ENCODE measurements at places on chromosomes 7 and 10.

- DNase-seq, result no peak
Observed at GRCh38 chr7:141636053-141636452, 65.9 kb downstream of the DENND11 start.

GRCh38 chr7:130152493-130153210 is 52.6 kb downstream of the TMEM209 start:
- no peak for DNase-seq

DNA sequence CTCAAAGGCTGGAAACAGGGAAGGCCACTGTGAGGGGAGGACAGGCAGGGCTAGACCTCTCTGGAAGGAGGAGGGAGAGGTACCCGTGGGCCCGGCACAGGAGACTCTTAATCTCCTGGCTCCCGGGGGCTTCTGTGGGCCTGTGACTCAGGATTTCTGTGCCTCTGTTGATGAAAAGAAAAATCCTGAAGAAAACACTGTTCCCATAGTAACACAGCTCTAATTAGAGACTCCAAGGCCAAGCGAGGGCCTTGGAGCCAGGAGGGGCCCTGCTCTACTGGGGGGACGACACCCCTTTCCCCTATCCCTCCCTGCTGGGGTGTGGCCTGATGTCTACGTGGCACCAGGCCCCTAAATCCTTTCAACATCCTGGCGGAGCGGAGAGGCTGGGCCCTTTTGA is 174.1 kb upstream of the TNRC18 start:
- no peak for DNase-seq

GRCh38 chr7:12719981-12720865 is 32.8 kb downstream of the ARL4A start:
- no peak for DNase-seq

DNA sequence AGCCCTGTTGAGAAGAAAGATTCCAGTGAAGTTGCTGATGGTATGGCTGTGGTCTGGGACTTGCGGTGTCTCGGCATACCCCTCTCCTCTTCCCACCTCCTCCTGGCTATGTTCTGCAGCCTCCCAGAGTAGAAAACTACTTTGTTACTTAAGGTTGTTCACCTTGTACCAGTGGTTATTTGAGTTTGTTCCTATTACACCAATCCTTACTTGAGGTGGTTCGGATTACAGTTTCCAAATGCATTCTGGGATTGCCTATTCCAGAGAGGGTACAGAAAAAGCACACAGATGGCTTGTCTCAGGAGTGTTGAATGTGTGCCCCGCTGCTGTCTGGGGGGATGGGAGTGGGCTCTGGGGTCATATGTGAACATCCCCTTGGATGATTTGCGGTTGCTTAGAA is 6.8 kb upstream of the ZNF783 start:
- no peak for DNase-seq

DNA sequence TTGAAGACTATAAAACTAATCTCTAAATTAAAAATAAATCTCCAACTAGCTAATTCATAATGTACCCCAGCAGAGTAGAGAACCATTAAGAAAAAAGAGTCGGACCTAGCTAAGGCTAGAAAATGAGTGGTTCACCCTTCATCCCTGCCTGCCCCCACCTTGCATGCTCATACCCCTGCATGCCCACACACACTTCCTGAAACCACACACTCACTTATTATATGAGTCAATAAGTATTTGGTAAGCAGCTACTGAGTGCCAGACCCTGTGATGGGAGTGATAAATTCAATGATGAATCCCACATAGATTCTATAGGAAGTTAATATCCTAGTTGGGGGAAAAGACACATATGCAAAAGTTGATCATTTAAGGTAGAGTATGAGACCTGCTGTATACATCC is 152.9 kb upstream of the INHBA start:
- peak; percentile 49 for DNase-seq

DNA sequence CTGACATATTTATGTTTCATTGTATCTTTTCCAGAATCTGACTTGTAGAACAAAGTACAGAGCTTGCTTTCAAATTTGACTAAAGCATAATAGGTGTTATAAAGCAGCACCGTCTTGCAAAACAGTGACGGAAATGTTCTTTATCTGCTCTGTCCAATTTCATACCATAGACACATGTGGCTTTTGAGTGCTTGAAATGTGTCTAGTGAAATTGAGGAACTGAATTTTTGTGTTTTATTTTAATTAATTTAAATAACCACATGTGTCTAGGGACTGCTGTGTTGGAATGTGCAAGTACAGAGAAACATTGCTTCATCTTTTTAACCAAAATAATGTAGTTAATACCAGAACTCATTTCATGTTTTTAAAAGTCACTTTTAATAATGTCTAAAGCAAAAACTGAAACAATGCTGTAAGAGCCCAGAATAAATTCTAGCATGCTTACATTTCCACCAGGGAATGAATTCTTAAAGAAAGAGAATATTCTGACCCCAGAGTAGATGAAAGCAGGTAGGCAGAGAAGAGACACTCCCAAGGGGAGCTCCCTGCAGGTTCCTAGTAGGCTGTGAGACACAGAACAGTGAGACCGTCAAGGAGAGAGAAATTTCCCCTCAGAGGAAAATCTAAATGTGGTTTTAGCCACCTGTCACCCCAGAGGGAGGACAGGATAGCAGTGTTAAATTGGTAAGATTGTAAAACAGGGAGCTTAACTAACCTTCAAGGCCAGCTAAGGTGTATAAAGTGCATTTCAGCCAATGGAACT is 175.3 kb upstream of the KMT2E start:
- no peak for DNase-seq

GRCh38 chr10:69577268-69578232 is 4.3 kb upstream of the NEUROG3 start:
- DNase-seq, result no peak

DNA sequence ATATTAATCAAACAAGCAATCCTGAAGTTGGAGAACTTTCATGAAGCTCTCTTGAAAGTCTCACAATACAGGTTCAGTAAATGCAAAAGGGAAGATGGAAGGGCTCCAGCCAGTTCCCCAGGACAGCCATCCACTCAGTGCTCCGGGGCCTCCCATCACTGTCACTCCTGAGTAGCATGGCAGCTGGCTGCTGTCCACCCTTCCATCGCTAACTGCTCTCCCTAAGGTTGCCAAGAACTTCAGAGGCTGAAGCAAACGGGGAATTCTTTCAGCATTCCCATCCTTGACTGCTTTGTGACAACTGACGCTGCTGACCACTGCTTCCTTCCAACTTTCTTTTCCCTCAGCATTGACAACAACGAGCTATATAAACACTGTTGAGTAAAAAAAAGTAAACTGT is 69.1 kb downstream of the VPS41 start:
- DNase-seq, result no peak

DNA sequence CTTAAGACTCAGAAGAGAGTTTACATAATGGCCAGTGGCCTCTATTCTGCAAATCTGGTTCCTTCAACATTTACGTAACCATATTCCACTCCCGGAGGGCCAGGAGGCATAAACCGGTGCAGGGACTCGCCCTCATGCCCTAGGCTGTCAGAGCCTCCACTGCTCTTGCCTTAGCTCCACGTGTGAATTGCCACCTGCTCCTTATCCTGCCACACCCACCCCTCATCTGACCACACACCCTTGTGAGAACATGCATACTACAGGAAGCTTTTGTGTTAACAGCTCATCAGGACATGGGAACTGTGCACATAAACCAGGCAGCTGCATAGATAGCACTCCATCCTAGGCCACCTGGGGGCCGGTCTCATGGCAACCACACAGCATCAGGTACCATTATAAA is 146.7 kb upstream of the PFKP start:
- DNase-seq, result no peak

- no peak for DNase-seq
Observed at GRCh38 chr10:127968659-127969058, 61.8 kb downstream of the PTPRE start.

DNA sequence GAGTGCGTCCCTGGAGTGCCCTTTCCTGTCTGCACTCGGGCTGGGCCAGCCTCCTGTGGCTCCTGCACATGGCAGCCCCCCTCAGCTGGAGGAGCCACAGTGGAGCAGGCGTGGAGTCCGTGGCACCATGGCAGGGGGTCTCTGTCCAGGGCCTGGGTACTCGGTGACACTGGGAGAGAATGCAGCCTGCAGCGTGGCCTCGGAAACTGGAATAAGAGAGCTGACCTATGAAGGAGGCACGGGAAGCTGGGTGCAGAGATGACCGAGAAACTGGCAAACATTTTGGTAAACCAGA is 25.8 kb upstream of the WDFY4 start:
- DNase-seq, result no peak

- DNase-seq, result no peak
Observed at GRCh38 chr10:127033216-127034033, 128.2 kb downstream of the DOCK1 start.

DNA sequence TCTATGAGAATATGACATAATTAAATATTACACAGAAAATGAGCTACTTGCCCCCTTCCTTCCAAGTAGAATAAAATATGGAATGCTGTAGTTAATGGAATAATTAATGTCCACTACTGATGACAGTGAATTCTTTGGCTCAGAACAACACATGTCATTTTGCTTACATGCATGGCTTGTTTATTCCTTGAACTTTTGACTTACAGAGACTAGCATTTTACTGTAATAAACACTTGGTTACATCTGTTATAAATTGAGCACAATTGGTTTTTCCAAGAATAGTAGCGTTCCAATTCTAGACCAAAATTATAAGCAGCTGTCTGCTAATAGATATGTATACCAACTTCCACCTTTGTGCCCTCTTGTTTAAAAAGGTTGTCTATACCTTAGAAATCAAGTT is 286.7 kb downstream of the OTUD1 start:
- DNase-seq, result no peak

DNA sequence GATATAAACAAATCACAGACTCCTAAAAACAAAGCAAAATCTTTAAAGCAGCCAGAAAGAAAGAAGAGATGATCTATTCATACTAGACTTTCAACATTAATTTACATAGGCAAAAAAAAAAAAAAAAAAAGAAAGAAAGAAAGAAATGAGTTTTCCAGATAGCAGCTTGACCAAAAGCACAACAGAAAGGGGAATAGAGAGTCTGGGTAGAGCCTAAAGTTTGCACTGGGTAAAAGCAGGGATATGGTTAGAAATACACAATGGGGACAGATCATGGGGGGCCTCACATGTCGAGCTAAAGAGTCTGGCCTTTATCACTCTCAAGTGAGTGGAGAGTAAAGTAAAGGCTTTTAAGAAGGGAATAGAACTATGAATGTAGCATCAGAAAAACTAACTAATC is 169.8 kb downstream of the SGMS1 start:
- no peak for DNase-seq

DNA sequence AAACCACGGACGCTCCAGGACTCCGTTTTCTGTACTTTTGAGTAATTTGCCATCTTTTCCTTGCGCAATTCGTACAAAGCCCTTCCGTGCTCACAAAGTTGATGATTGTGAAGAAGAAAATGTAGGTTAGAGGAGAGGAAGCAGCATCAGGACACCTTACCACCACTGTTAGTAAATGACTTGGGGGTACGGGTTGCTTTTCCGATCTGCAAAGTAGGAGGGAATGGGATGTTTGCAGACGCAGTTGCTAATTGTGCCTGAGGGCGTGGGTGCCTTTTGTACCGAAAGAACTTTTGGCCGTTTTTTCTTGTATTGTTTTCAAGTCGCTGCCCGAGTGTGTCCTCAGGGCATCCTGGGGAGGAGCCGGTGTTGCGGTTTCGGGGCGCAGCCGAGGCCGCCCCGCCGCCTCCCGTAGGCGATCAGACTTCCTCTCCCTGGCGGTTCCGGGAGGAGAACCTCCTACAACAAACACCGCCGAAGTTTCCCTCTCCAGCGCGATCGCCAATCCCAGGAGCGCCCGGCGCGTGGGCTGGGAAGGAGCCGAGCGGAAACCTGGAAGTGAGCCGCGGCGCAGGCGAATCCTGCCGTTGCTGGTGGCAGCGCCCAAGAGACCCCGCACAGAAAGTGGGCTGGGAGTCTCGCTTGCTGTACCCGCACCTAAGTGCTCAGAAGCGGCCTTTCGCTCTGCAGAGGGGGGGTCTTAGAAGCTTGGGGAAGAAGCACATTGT is 1.0 kb downstream of the PRR15 start:
- peak; percentile 52 for DNase-seq

DNA sequence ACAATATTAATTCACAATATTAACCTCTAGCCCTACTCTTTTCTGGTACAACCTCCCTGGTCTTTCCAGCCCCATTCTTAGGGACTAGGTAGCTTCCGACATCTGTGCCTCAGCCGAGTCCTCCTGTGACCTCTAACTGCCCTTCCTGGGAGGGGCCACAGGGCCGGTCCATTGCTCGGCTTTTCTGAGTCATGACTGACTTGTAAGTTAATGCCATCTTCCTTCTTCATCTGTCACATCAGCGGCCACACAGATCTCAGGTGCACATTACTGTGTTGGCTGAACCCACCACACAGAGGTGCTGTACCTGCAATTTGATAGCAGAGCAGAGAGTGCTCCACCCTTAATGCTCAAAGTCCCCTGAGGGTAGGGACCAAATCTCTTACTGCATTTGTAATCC is 4.1 kb upstream of the CPA4 start:
- no peak for DNase-seq

- DNase-seq, result no peak
Observed at GRCh38 chr7:21011153-21011552, 224.5 kb upstream of the SP8 start.

DNA sequence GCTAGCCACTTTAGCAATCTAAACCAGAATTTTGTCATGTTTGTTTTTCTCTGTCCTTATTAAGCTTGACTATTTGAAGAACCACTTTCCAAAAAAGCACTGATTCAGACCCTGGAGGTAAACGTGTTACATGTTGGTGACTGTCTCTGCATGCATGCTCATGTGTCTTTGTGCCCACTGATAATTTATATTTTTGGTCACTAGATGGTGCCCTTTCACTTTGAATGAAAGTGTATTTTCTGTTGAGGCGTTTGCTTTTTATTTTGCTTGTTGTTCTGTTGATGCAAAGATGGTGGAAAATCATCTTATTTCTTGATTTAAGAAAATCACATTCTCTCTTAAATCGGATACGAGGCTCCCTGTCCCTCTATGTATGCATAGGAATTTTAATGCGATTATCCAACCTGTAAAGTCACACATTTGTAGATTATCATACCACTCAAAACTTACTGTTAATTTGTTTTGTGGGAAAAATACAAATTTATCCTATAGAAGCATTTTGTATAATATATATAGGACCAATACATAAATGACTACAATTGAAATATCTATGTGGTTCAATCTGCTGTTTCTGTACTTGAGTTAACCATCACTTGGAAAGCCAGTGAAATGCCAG is 269.3 kb downstream of the BICC1 start:
- peak; percentile 49 for DNase-seq

DNA sequence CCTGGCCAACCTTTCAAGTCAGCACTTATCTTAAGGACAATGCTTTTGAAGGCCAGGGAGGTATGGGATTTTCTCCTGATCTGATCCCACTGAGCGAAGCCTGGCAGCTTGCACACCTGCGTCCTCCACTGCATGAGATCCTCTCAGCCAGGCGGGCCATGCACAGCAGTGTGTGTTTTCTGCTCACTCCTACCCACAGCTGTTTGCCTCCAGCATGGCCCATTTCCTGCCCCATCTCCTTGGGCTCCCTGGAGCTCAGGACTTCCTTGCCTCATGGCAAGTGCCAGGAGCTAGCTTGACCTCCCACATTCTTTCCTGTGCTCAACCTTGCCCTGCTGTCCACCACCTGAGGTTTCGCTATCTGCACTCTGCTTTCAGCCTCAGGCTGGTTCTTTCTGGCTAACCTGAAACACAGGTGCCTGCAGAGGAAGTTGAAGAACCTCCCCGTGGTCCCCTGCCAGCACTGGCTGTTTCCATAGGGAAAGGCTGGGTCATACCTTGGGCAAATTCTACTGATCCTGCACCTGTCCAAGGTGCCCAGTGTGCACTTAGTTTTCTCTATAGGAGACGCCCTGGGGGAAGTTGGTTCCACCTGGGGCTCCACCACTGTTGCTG is 43.9 kb upstream of the EEPD1 start:
- DNase-seq, result no peak

GRCh38 chr10:35096312-35096711 is 6.2 kb upstream of the CUL2 start:
- no peak for DNase-seq

All from HCEC 1CT (cell line).